ENCODE measurements at places on chromosomes 2 and 18.

DNA sequence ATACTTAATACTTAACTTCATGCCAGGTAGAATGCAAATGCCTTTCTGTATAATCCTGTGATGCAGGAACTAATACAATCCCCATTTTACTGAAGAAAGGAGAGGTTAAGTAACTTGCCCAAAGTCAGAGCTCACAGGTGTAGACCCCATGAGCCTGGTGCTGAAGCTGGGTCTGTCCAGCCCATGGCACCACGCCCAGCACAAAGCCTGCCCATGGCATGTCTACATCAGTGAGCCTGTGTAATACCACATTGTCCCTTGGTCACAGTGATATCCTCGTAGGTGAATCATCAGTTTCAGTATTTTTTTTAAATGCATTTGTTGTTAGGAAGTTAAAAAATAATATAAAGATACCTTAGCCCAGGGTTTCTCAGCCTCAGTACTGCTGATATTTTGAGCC is 69.9 kb upstream of the MCFD2 start:
- DNase-seq = no peak

DNA sequence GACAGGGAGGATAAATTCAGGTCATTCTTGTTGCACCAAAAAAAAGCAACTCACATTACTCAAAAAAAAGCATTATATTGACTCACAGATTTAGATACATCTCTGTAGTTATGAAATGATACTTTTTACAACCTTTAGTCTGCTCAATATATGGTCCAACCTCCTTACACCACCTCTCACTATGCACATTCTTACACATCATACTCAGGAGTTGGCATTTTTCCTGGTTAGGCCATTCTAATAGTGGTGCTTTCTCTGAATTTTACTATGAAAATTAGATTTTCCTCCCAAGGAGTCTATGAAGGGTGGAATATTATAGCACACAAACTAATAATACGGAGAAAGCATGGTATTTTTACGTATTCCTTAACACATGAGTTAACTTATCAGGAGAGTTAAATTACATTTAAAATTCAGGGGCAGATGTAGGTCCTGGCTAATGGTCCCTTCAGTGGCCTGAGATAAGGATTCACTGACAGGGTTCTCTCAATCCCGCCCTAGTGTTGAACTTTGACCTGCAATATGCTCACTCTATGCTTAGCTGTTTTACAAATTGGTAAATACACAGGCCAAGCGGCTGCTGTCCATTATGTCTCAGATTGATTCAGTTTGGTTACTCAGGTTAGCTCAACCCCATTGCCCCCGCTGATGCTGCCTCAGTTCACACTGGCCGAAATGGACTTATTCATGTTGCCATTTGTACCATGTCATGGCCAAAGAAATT is 153.6 kb downstream of the NCKAP5 start:
- no peak for DNase-seq

DNA sequence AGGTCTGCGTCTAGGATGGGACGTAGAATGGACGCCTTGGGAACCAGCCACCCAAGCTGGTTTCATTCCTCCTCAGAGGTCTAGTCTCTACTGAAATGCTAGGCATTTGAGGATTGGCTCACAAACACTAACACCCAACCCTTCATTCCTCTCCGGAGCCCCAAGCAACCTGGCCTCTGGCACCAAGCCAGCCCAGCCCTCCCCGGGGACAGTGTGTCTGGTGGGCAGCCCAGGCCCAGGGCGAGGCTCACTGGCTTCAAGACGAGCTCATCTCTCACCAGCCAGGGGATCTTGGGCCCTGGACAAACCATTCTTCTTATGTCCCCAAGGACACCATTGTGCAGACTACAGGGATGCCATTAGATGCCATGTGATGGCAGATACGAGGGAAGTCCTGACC is 182.5 kb downstream of the CTIF start:
- no peak for DNase-seq

DNA sequence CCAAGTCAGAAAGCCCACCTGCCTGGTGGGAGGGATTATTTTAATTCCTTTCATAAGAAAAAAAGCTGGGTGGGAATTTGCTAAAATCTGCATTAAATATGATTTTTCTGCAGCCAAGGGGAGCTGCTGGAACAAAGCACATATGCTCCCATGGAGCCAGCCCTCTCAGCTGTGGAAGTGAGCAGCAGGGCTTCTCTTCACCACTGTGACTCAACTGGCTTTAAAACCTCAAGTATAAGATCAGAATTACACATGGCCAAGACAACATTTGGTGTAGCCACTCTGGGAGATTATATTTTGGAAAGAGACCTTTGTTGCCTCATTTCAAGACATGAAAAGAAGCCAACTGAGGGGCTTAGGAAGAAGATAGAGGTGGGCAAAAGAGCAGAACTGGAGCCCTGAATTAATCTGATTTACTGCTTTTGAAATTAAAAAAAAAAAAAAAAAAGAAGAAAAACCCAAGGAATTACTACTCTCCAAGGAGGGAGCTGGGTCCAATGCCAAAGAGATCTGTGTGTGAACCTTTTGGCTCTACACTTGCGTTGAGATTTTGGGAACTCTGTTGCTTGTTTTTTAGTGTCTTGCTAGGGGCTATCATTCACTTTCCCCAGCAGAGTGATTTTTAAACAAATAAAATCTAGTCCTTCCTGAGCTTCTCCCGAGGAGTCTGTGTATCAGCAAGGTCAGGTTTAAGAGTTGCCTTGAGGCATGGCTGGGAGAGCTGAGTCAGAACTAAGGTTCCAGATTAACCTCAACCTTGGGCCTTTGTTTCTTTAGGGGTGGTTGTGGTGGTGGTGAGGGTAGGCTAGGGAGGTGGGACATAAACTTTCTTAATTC is 6.0 kb downstream of the LHCGR start:
- DNase-seq = no peak

GRCh38 chr2:207871911-207872310 is 102.2 kb upstream of the FZD5 start:
- no peak for DNase-seq
